ENCODE measurements at places on chromosomes 6 and 20.

DNA sequence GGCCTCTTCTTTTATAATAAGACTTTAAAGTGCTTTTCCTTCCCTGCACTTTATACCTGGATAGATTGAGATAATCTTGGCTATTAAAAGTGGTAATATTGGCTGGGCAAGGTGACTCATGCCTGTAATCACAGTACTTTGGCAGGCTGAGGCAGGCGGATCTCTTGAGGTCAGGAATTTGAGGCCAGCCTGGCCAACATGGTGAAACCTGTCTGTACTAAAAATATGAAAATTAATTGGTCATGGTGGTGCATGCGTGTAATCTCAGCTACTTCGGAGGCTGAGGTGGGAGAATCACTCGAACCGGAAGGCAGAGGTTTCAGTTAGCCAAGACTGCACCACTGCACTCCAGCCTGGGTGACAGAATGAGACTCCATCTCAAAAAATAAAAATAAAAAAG lies 197.1 kb upstream of the RGS17 start:
- no peak for DNase-seq

DNA sequence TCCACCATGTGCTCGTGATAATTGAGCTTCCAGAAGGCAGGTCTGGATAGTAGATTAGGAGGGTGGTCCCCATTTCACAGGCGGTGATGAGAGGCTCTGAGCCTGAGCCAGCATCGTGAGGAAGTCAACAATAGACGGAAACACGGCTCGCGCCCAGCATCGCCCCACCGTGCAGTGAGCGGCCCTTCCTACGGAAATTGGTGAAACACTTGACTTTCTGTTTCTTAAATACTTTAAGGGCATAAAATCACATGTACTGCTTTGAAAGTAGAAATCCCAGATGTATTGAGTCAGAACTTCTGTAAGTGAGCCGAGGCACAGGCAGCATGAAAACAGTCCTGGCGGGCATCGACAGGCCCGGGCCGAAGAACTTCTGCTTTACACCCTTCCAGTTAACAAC lies 4.3 kb upstream of the KIF25 start:
- DNase-seq, result peak; percentile 73

DNA sequence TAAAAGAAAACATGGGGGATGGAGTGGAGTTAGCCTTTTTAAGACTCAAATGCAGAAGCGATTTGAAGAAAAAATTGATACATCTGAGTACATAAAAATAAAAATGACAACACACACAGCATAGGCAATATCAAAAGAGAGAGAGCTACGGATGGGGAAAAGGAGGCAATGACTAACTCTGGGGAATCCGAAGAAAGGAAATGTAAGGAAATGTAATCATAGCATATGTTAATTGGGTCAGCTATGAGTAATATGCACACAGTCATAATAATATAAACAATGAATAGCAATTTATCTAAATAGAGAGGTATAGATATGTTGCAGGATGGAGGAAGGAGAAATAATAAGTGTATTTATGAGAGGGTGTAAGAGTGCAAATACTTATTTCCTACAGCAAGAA lies 83.4 kb downstream of the NOL4L start:
- no peak for DNase-seq

DNA sequence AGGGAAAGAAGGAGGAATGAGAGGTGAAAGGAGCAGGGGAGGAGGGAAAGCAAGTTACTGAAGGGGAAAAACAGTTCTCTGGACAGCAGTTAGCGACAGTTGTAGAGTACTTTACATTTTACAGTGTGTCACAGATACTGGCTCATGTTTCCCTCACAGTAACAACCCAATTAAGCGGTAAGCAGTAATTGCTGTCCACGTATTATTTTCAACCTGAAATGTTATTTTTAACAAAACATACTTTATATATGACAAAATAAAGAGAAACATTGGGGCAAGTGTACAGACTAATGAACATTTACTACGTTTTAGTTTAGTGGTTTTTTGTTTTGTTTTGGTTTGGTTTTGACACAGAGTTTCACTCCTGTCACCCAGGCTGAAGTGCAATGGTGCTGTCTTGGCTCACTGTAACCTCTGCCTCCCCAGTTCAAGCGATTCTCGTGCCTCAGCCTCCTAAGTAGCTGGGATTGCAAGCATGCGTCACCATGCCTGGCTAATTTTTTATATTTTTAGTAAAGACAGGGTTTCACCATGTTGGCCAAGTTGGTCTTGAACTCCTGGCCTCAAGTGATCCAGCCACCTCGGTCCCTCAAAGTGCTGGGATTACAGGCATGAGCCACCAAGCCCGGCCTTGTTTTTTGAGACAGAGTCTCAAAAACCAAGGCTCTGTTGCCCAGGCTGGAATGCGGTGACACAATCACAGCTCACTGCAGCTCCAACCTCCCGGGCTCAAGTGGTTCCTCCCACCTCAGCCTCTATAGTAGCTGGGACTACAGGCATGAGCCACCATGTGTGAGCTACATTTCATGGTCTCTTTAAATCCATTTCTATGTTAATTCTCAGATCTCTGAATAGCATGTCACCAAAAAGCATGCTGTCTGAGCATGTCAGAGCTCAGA lies 22.6 kb upstream of the BTN3A2 start:
- no peak for DNase-seq

DNA sequence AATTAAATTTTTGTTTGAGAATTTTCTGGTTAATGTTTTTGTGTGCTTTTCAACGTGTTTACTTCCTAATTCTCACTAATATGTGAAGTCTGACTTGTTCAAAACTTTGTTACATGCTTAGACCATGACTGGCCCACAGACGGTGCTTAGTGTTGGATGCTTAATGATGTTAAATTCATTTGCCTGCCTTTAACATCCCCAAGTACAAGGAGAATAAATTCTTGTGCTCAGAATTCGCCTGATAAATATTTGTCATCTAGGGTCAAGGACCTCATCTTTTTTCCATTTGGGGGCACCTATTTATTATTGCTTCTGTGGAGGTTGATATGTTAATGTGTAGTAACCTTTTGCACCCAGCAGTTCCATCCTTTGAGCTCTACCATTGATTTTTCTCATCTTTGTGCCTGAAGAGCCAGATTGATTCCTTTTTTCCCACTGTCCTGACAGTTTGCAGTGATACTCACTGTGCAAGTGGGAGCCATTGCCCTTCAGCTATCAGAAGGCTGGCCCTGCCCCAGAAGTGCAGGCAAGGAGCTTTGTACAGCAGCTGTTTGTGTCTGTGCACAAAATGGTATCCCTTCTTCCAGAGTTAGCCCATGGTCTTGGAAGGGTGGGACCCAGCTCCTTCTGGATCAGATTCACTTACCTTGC lies 170.8 kb downstream of the PDE7B start:
- DNase-seq, result no peak

- no peak for DNase-seq
Measured at GRCh38 chr6:4021854-4022695, 56.9 kb downstream of the FAM217A start.

DNA sequence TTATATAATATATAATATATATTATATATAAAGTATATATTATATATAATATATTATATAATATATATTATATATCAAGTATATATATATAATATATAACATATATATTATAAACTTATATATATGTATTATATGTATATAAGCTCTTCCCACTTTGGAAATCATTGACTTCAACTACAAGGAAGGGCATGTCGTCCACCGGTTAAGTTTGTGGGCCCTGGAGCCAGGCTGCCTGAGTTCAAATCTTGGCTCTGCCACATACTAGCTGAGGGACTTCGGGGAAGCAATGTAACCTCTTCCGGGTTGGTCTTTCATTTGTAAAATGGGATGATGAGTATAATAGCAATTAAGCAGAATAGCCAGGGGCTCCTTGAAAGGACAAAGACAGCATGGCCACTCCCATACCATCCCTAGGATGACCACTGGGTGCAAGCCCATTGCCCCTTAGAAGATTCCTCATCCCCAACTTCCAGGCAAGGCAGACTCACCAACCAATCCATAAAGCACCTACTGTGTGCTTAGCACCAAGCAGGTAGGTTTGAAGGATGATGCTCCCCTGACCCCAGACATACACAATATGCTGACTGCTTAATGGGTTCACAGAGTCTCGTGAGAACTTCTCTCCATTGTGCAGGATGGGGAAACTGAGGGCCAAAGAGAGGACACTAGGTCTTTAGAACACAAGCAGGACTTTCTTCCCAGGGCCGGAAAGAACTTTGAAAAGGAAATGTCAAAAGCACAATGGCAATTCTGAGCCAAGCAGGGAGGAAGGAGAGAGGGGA lies 163.2 kb downstream of the MRPL14 start:
- no peak for DNase-seq

DNA sequence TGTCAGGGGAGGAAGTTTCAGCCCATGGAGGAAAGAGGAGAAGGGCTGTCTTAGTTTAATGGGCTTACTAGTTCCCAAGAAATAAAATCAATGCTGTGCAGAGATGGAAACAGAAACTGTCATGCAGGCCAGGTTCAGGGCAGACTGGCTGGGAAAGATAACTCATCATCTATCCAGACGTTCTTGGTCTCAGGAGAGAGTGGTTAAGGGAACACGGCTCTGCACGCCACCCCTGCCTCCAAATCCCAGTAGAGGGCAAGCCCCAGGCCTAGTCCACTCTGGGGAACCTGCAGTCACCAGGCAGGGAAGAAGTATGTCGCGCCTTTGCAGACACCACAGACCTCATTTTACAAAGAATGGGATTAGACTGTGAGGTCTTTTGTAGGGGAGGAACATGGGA lies 12.5 kb downstream of the ALDH8A1 start:
- DNase-seq, result no peak

DNA sequence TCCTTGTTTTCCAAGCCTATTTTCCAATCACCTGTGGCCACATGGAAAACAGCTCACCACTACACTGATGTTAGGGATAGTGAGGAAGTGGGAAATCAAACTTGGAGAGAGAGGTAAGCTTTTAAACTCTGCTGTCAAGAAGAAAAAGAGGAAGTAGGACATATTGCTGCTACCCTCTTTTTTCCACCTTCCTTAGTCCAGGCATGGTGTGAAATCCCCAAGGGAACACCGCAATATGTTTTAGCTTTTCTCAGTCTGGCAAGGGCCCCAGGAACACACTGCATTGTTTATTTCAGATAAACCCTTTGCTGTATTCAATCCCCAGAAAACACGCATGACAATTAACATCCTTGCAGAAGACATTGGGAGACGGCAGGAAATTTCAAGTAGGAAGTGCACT lies 61.3 kb downstream of the HS3ST5 start:
- DNase-seq, result no peak

GRCh38 chr6:41062056-41062455 lies 9.1 kb downstream of the APOBEC2 start:
- no peak for DNase-seq

- DNase-seq, result no peak
Measured at GRCh38 chr20:18287546-18287914, 797 bp upstream of the ZNF133 start.

- DNase-seq, result no peak
Measured at GRCh38 chr20:6651016-6651415, 116.5 kb upstream of the BMP2 start.

DNA sequence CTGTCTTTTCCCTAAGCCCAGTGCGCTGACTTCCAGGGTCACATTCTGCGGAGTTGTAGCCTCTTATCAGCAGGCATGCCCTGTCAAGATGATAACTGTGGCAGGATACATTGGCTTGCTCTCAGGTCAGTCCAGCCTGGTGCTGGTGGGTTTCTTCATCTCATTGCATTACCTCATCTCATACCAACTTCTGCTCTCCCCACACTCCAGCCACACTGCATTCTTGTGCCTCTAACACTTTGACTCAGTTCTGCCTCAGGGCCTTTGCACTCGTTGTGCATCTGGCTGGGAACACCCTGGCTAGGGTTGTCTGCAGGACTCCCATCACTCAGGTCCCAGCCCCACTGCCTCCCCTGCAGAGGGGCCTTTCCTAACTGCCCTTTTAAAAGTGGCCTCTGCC lies 110.3 kb upstream of the BACH2 start:
- DNase-seq, result no peak

DNA sequence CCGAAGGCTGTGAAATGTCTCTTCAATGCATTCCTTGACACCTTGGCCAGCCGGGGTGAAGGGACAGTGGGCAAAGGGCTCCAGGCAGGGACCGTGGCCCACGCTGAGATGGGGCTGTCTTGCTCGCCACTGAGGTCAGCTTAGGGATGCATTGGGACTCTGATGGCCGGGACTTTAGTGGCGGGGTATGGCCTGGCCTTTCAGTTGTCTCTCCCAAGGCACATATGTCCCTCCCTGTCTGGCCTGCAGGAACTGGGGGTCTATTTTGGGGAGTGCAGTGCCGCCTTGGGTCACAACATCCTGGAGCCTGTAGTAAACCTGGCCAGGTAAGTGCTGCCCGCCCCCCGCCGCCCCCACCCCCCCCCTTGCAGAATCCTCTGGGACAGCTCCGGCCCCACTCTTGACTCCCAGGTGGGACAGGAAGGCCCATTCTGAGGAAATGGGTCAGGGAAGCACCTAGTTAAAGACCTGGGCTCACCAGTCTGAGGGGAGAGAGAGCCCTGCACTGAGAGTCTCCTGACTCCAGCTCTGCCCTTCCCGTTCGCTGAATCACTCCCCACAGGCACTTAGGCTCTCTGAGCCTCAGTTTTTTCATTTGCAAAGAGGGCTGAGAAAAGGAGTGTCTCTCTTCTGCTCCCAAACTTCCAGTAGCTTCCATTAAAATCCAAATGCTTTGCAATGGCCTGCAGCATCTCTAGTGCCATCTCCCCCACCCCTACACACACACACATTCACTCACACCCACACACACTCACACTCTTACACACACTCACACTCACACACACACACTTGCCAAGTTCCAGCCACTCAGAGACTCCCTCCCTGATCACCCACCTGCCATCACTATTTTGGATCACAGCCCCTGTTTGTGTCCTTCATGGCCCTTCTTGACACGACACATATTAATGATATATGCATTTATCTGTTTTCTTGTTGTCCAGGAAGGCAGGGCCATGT lies 33.1 kb downstream of the RAB44 start:
- no peak for DNase-seq

DNA sequence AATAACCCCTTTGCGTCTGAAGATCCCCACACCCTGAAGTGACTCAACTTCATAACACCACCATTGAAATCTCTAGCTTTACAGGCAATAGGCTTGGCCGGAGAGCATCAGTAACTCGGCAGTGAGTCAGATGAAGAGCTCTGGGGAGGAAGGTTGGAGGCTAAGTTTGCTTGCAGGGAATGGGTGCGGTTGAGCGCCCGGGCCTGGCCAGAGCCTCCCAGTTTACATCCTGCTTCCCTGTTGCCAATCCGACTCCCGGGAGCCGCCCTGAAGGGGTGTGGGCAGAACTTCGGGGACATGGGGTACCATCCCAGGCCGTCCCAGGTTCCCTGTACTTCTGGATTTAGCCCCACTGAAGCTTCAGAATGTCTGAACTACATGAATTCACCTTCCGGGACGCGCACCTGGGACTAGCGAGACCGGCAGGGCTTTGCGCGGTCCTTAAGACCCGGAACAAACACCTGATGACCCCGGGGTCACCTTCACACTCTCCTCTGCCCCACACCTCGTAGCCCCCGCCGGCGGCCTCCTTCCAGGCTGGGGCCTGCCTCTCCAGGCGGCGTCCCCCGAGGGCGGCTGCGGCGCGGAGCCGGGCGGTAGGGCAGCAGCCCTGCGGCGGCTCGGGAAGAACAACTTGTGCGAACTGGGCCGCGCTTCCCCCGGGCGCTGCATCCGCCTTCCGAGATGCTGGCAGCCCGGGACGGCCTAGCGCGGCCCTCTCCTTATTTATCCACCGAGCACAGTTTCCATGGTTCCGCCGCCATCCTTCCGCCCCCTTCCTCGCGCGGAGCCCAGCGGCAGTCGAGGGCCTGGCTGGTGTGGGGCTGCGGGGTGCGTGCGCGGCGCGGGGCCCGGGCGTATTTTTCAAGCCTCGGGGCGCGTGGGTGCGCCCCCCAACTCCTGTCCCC lies 56.6 kb upstream of the RREB1 start:
- peak; percentile 66 for DNase-seq

GRCh38 chr6:75611702-75612375 lies 10.2 kb downstream of the SENP6 start:
- DNase-seq, result no peak

Data from femur (tissue), 1 donor.